GDM1 (cell line): ENCODE measurements at places on chromosomes 16 and 17.

DNA sequence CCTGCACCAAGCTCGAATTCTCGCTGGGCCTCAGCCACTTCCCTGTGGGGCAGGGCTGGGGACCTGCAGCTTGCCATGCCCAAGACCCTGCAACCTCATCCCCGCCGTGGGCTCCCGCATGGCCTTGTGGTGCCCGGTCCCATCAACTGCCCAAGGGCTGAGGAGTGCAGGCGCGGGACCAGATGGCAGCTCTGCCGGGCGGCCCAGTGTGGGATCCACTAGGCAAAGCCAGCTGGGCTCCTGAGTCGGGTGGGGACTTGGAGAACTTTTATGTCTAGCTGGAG lies 408.6 kb downstream of the UTP18 start:
- no peak for DNase-seq

- DNase-seq = peak; percentile 40
These were observed 19.0 kb downstream of the HEATR9 start for GRCh38 chr17:35849469-35850348.

GRCh38 chr17:72587156-72587555 lies 466.3 kb downstream of the SOX9 start:
- no peak for DNase-seq

- no peak for DNase-seq
These were observed 17.3 kb downstream of the C17orf100 start for GRCh38 chr17:6668727-6669425.

- DNase-seq = no peak
These were observed 8.6 kb upstream of the MC1R start for GRCh38 chr16:89909777-89910716.
